Dermis blood vessel endothelial cell (primary cell): ENCODE measurements at places on chromosomes 3 and 15. TPM values are rescaled to one million over a fixed set of nuclear protein-coding genes. Genes with fewer than 3 reads are reported as not detected.
A peak's percentile ranks its signal among the peaks of the same experiment; 100 is the strongest.

AMIGO3 gene
- total RNA-seq = 1.0 TPM in 1 of 2 replicates, not detected in the other

WDR76 gene
- total RNA-seq = 10.4 and 17.8 TPM in 2 replicates

TPRG1 gene
- total RNA-seq = not detected in 2 replicates

GCSAM gene
- total RNA-seq = not detected in 2 replicates

MRPL47 gene
- total RNA-seq = 30.1 and 36.1 TPM in 2 replicates

SMCO1 gene
- total RNA-seq = not detected in 2 replicates

MKRN2OS gene
- not detected in 2 replicates for total RNA-seq

KIF23 gene
- 13.8 and 55.1 TPM in 2 replicates for total RNA-seq

KIF15 gene
- total RNA-seq = 7.5 and 21.2 TPM in 2 replicates

CPNE9 gene
- not detected in 2 replicates for total RNA-seq

- DNase-seq = no peak
These were observed 335.2 kb upstream of the CTDSPL start for GRCh38 chr3:37526511-37526910.

DNA sequence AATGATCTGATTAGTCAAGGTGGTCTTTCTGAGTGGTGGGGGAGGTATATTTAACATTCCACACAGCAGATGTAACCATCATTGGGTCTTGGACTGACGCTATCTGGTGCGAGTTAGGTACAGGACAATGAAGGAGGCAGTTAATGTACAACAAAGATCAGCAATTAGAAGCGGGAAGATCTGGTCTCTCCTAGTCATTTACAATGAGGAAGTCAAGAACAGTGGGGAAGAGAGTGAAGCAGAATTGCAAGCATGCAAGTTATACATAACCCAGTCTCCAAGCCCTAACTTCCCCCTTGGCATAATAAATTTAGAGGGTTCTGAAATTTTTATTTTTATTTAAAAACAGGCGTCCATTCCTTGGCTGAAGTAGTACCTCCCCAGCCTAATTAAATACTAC is 14.1 kb downstream of the GPD1L start:
- DNase-seq = no peak

DNA sequence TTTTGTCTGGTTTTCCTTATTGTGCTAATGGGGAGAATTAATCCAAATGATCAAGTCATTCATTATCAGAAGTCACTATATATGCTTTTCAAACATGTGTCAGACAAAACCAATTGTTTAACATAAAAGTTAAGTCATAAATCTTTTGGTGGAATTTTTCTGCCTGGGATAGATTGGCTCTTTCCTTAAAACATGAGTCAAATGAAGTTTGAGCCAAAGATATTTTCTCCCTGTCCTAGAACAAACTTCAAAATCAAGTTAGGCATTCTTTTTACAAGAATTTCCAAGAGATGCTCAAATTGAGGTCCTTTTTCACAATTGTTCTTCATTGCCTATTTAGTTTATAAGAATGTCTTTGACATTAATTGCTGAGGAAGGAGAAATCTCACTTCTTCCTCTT is 138.3 kb downstream of the UACA start:
- no peak for DNase-seq

DNA sequence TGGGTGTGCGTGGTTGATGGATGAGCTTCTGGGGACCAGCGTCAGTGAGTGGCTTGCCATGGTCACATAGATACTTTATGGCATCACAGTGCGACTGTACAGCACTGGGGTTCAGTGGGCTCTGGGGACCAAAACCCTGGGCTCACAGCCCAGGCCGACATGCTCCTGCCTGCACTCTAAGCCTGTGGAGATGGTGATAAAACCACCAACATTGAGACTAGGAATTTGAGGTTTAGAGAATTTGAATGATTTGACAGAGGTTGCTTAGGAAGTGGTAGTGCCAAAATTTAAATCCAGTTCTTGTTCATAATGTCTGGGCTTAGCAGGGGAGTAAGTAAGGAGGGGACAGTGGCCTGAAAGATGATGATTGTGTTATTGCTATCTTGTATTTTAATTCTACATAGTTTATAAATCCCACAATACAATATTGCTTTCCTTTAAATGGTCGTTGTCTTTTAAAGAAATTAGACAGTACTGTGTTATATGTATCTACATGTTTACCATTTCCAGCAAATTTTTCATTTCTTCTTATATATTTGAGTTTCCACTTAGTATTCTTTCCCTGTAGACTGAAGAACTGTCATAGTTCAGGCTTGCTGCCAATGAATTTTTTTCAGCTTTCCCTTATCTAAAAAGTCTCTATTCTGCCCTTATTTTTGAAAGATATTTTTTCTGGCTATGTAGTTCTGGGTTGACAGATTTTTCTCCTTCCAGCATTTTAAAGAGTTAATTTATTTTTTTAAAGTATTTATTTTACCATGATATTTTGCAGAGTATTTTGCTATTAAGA is 235.4 kb upstream of the RGMA start:
- DNase-seq = no peak

GRCh38 chr15:80414546-80415357 is 10.6 kb downstream of the ARNT2 start:
- no peak for DNase-seq

DNA sequence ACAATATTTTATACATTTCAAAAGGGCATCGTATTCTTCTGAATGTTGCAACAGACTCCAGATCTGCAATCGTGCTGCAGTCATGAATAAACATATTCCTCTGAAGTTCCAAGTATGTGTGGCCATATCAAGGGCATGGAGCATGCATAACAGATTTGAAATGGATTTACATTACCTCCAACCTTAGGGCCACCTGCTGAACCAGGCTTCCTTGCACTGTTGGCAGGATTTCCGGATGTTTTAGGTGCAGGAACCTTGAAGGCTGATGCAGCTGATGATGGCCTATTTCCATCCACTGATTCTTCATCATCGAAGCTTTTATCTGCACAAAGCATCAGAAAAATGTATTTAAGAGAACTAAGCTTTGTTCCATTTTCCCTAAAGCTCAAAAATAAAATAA is 73.5 kb downstream of the CLASP2 start:
- DNase-seq = no peak

- peak; percentile 67 for DNase-seq
These were observed 1.1 kb downstream of the ABHD14A start for GRCh38 chr3:51975852-51976549.

DNA sequence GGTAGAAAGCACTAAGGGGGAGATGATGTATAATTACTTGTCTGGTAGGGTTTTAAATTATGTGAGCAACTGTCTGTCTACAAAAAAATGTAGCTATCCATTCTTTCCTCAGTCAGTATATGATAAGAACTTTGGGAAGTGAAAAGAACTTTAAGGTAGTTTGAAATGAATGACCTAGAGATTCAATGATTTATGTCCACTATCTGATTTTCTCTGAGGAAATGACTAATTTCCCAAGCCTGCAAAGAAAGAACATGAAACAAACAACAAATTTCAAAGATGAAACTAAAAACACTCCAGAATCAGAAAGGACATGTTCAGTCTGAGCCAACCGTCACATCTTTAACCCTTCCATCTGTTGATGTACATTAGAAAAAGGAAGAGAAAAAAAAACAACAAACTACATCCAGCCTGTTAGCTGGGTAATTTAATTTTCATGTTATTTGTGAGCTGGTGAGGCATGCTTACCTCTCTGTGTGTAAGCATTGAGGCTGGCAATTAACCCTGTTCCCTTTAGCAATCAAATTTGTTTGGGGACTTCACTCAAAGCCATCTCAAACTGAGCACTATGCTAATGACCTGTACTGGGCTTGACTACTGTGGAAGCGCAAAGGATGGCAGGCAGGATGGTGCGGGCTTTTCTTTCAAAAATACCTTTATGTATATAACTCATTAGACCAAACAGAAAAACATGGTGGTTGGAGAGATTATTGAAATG is 220.1 kb downstream of the TUSC7 start:
- DNase-seq = peak; percentile 29

DNA sequence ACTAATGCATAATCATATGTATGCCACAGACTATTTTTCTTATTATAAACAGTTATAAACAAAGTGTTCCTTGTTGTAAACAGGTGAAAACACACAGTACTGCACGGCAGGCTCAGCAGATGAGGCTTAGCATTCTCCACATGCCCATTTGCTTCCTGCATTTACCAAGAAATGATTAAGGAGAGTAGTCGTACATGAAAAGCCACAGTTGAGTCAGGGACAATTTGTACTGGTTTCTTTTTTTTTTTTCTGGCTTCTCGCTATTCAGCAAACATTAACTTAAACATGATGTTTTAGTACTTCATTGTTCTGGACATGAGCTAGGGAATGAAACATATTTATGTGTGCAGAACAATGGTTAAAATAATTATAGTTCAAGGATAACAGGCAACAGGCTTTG is 63.4 kb downstream of the GHSR start:
- no peak for DNase-seq

DNA sequence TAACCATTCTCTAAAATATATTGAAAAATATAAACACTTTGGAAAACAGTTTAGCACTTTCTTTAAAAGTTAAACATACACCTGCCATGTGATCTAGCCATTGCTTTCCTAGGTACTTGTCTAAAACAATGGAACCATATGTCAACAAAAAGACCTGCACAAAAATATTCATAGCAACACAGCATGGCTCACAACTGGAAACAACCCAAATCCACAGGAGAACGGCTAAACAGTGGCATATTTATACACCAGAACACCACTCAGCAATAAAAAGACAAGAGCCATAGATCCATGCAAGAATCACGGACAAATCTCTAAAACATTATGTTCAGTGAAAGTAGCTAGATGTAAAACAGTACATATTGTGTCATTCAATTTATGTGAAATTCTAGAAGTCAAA is 221.3 kb upstream of the UBE2E2 start:
- no peak for DNase-seq

- DNase-seq = no peak
These were observed 376.3 kb downstream of the GAP43 start for GRCh38 chr3:115999613-116000012.

DNA sequence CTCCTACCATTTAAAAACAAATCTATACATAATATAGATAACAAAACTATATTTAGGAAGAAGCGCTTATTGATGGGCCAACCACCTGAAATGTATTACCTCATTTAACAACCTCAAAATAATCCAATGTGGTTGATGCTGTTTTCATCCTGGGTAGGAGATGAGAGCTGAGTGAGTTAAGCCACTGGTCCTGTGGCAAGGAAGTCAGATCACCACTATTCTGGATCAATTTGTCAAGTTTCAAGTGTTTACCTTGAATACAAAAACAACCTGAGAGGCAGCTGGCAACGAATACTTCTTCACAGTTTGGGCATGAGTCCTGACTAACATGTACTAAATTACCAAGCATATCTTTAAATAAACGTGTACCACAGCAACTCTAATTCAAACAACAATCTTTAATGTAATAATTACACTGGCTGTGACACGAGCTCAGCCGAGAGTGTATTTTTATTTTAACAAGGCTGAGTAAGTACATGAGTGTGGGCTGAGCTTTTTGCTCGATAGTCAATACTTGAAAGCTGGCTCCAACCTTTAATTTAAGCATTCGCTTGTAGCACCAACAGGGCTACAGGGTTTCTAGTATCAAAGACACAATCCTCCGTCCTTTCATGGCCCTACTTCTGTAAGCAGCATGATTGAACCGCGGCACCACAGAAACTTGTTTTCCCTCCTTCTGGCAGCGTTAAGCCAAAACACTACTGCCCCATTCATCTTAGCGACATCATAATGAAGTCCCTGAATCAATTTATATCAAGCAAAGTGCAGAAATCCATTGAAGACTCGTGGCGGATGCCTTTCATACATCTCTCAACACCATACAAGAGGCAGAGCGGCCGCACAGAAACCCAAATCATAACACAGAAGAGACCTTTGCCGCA is 93.8 kb upstream of the ICE2 start:
- no peak for DNase-seq

- no peak for DNase-seq
These were observed 177.1 kb downstream of the UACA start for GRCh38 chr15:70586241-70586640.

DNA sequence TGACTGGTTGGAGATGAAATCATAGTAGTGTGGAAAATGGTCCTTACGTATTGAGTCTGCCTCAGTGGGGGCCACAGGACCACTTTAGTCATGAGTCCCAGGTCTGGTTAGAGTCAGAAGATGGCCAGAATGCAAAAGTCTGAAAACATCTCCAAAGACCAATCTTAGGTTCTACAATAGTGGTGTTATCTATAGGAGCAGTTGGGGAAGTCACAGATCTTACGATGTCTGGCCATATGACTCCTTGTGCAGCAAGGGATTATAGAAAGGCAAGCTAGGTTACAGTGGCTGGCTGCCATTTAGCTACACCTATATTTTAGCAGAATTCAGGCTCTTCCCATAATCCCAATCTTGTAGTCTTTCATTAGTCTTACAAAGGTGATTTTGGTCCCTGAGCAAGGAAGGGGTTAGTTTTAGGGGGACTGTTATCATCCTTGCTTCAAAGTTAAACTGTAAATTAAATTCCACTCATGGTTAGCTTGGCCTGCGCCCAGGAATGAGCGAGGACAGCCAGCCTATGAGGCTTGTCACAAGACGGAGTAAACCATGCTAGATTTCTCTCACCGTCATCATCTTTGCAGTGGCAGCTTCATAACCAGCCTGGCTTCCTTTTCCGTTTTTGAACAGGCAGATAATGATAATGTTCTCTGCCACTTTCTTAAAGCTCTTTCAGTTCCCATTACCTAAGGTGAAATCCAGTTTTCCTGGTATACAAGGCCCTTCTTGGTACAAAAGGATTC is 134.1 kb downstream of the VPS8 start:
- no peak for DNase-seq

- DNase-seq = no peak
These were observed 45.2 kb downstream of the RPN1 start for GRCh38 chr3:128605091-128606046.

DNA sequence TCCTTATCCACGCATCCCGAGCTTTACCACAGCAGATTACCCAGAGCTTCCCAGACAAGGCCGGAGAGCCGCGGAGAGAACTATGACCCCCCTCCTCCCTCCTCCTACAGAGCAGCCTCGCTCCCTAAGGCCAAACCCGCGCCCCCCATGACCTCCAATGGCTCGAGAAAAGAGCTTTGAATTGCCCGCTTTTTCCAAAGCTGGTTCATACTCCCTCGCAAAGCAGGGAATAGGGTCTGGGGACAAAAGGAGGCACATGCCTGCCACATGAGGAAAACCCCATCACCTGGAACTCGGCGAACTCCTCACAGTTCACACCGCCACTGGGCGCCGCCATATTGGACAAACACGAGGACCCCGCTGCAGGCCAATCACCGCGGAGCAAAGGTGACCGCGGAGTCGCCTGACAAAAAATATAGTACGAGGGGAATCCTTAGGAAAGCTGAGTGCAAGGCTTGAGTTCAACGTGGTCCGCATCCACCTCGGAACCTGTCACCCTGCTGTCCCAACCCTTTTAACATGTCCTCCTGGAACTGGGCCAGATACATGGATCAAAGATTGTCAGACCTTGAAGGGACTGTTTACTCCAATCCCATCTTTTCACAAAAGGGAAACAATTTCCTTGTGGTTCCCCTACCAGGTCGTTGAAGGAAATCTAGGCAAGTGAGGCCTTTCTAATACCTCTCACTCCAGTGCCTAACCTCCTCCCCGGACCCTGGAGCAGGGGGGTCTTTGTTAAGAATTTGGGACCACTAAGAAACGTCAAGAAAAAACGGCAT is at the start of gene MIX23:
Gene MIX23, minus strand, starts transcription at position 344 of the 779 bp plus-strand sequence. Its CDS starts 7 bp downstream, at position 337.
- peak; percentile 87 for DNase-seq

DNA sequence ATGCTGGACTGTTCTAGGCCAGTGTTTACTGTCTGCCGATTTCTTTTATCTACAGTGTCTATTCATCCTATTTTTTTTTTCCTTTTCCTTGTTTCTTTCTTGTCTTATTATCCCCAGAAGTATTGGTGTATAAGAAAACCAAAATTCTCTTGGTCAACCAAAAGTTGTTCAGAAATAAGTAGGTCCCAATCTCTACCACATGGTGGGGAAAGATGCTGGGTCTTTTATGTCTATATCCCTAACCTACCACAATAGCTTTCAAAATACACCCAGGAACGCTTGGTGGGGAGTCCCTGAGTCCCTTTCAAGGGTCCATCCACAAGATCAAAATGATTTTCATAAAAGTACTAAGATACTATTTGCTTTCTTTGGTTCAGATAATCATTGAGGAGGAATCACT is 225.6 kb downstream of the CLSTN2 start:
- no peak for DNase-seq
